ENCODE measurements at places on chromosomes 5 and 9. TPM values are rescaled to one million over a fixed set of nuclear protein-coding genes. Genes with fewer than 3 reads are reported as not detected.

The C5orf58 gene
- not detected for total RNA-seq

The GABRA1 gene
- total RNA-seq: not detected

The CXCL14 gene
- 219 TPM for total RNA-seq

The CDC20B gene
- not detected for total RNA-seq

The IL9 gene
- not detected for total RNA-seq

The CYLC2 gene
- total RNA-seq: not detected

Data from aorta (tissue), 5 donors.